Mammary epithelial cell (primary cell): ENCODE measurements at places on chromosomes 5 and 9. TPM values are rescaled to one million over a fixed set of nuclear protein-coding genes. Genes with fewer than 3 reads are reported as not detected.

DNA sequence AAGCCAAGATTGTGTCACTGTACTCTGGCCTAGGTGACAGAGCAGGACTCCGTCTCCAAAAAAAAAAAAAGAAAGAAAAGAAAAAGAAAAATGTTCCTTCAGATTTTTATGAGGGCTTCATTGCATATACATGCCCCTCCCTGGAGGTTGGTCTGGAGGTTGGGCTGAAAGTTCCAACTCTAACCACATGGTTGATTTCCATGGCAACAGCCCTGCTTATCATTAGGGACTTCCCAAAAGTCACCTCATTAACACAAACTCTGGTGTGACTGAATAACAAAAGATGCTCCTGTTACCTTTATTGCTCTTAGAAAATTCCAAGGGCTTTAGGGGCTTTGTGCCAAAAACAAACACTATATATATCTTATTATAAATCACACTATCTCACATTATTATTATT is 113.8 kb downstream of the TMC1 start:
- DNase-seq = no peak

DNA sequence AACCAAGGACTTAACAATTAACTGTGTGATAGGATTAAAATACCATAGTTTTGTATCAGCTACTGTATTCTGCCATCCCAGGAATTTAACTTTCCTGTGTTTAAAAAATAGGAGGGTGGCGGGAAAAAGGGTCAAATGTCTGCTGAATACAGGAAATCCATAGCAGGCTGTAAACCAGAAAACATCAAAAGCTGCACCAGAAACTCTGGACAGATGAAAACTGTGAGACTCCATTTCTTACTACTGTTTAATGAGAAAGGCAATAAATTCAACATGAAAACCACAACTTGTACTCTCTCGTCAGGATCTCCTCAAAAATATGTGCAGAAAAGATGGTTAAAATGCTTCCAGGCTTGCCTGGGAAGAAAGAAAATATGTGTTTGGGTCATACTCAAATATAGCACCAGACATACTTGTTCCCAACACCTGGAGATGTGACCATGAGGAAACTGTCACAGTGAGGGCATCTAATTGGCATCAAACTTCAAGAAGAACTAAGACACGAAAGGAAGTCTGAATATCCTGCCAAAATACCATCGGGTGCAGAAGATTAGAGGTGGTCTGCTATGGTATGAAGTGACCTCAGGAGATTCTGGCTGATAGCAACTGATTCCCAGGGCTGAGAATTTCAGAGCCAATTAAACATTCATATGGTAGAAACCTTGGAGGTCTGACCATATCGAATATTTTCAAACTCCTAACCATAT is 164.7 kb upstream of the TARS1 start:
- DNase-seq = no peak

DNA sequence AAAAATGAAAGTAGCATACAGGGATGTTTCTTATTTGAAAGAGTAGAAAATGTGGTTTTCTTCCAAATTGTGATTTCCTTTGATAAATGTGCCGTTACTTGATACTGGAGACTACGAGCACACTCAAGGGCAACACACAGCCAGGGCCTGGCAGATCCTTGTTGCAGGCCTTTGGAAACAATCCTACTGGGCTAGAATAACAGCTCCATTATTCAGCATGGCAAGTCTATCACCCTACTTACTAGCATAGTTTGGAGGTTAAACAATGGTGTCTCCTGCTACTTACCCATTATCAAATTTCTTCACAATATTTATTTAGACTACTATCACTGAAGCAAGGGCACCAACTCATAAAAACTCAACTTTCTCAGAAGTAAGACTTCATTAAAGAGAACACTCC is 140.8 kb upstream of the ZNF608 start:
- DNase-seq = no peak

DNA sequence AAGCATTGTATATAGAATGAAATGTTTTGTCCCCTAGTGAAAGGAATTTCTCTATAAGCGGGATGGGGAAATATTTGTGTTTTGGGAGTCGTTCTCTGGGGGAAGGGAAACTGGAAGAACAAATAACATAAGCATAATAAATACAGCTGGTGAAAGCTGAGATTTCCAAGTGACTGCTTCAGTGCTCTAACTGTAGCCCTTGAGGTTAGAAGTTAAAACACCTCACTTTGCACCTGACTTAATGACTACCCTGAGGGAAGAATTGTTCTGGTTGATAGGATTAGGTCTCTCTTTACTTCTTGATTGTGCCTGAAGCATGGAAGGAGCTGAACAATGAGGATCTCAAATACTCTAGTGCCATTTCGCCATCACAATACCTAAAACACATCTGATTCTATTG is 307.4 kb downstream of the MAN2A1 start:
- no peak for DNase-seq

- no peak for DNase-seq
Measured at GRCh38 chr5:138714694-138715093, 38.5 kb upstream of the CTNNA1 start.

Gene FOXD4L6
- total RNA-seq = 1.0 TPM

DNA sequence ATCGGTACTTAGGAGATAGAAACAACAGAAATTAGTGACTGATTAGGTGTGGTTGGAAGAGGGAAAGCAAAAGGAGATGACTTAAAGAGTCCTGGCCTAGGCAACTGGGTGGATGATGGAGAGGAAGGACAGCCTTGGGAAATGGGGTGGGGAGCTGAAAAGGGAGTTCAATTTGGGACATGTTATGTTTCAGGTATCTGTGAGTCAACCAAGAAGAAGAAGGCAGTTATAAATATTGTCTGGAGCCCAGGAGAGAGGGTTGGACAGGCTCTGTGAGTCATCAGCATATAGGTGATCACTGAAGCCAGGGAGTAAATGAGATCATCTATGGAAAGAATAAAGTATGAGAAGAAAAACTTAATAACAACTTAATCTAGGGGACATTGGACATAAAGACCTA is 357.7 kb downstream of the NPR3 start:
- peak; percentile 93 for DNase-seq

- peak; percentile 22 for DNase-seq
Measured at GRCh38 chr5:153496835-153497234, 6.4 kb downstream of the GRIA1 start.

- peak; percentile 80 for DNase-seq
Measured at GRCh38 chr9:14258660-14259239, 55.2 kb downstream of the NFIB start.

- no peak for DNase-seq
Measured at GRCh38 chr5:135167634-135168033, 133.6 kb upstream of the PITX1 start.

Gene GPX8
- total RNA-seq = 32.0 and 38.0 TPM in 2 replicates

DNA sequence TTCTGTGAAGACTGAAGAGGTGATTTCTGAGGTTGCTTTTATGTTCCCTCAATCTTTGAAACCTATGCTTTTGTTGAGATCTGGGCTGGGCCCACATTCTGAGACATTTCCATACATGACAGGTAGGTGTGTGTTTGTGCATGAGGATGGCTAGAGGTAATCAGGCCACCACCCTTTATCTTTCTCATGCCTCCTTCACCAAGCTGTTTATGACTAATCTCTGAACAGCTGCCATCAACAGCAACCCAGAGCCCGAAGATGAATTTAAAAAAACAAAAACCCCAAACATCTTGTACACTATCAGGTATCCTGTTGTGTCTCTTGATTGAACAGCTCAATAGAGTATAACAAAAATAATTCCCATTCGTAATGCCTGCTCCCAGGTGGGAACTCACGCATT is 12.6 kb upstream of the C5orf46 start:
- peak; percentile 32 for DNase-seq

Gene C5orf58
- total RNA-seq = not detected in 2 replicates

Gene OTP
- total RNA-seq = not detected

Gene GIN1
- 3.8 TPM for total RNA-seq

Gene OR1K1
- total RNA-seq = not detected

Gene NRARP
- total RNA-seq = 0.67 and 1.2 TPM in 2 replicates

DNA sequence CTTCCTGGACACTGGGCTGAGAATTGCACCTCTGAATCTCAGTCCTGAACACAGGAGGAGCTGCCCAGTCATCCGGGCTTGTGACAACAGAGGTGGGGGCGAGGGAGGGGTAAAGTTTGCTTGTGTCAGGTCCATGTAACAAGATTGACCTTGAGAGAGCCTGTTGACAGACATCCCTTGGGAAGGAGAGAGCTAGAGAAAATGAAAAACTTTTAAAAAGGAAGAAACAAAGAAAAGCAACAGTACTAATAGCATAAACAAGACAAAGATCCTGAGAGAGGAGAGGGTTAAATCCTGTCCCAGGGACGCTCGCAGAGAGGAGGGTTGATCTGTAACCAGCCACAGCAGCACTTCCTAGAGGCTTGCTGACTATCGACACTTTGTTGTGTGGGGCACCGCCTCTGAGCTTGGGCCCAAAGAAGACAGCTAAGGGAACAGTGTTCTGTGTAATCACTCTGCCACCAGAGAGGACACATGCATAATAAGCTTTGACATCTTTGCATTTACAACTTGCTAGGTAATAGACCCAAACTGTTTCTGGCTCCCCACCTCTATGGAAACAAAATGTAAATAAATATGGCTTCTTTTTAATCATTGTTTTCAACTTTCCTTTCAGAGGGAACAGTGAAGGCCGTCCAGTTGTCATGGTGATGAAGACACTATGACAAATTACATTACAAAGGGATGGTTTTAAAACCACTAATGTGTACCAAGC is 363.7 kb downstream of the CSNK1G3 start:
- DNase-seq = no peak

GRCh38 chr9:92122061-92122460 is 6.8 kb upstream of the SPTLC1 start:
- no peak for DNase-seq

Gene FST
- total RNA-seq = 185 TPM

Gene DOK3
- total RNA-seq = 3.1 and 4.7 TPM in 2 replicates

Gene TUT7
- 33.8 TPM for total RNA-seq

Gene CTXN3
- not detected for total RNA-seq

GRCh38 chr9:107694390-107694789 is 204.8 kb upstream of the KLF4 start:
- no peak for DNase-seq

DNA sequence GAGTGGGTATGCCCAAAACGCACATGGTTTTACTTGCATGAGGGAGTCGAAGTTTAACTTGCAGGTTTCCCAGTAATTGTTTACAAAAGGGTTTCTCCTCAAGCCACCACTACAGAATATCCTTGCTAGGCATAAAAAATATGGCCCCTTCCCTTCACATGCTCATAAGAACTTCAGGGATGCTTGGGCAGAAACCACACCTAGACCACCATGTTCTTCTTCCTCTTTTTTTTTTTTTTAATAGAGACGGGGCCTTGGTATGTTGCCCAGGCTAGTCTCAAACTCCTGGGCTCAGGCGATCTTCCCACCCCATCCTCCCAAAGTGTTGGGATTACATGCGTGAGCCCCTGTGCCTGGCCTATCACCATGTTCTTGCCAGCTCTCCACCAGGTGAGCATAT is 18.6 kb upstream of the PLIN2 start:
- no peak for DNase-seq

DNA sequence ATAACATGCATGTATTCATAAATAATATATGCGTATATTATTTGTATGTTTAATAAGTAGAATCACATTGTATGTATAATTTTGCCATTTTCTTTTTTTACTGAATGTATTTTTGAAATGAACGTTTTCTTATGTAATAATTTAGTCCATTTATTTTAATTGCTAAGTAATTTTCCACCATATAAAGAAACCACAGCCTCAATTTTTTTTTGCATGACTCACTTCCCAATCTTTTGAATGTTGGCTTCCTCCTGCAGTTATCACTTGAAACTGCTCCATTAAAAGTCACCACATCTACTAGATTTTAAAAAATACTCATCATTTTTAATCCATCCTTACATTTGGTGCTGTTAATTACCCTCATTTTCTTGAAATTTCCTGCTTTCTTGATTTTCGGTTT is 363.3 kb upstream of the MEF2C start:
- DNase-seq = peak; percentile 16

Gene LRRC19
- not detected for total RNA-seq

GRCh38 chr9:130624154-130624553 is 40.2 kb upstream of the PRDM12 start:
- DNase-seq = no peak

- peak; percentile 68 for DNase-seq
Measured at GRCh38 chr9:96418920-96419690, 935 bp upstream of the ZNF367 start.

Gene PTGER4
- total RNA-seq = 13.2 TPM

DNA sequence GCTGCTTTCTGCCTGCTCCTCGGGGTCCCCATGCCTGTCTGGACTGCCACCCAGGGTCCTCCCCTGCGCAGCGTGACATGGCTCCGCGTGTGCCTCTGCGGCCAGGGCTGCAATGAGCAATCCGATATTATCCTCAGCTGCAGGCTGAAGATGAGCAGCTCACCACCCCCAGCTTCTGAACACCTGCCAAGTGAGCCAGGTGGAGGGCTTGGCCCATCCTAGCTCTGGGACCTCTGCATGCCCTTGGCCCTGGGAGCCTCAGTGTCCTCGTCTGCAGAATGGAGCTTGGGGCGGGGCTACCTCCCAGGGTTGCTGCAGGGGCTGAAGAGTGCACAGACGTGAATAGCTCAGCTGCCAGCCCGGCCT is 4.1 kb upstream of the MYMK start:
- DNase-seq = no peak

DNA sequence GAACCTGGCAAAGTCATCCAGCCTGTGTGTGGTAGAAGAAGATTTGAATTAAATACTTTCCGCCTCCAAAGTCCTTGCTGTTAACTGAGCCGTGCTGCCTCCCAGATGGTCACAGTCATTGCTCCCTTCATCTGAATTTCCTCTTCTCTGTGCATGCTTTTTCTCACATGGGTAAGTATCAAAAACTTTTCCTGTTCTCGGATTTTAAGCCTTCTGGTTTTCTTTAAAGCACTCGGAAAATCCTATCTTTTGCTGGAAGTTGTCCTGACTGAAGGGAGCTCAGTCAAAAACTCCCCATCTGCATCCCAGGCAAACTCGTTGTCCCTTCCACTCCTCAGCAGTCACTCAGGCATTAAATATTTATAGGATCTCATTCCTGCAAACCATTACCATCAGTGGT is 290.0 kb upstream of the PIK3R1 start:
- DNase-seq = no peak

- no peak for DNase-seq
Measured at GRCh38 chr5:134583766-134584165, 48.9 kb downstream of the SAR1B start.

DNA sequence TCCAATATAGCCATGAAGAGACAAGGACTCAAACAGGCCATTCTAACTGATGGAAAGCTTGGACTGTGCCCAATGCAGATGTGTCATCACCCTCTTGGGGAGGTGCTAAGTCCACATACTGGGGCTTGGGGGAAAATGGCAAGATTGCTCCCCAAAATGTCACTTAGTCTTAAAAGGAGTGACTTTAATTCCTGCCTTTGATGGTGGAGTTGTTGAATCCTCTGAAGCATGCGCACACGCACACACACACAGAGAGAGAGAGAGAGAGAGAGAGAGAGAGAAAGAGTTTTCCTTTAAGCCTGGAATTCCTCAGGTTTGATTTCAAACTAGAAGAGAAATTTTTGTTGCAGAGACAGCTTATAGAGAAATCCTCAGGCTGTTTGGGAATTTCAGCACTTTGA is 161.9 kb upstream of the GAS1 start:
- DNase-seq = peak; percentile 51
